ENCODE measurements at places on chromosomes 6 and 20.

- DNase-seq, result no peak
Observed at GRCh38 chr20:64247307-64247618, 8.3 kb upstream of the PCMTD2 start.

DNA sequence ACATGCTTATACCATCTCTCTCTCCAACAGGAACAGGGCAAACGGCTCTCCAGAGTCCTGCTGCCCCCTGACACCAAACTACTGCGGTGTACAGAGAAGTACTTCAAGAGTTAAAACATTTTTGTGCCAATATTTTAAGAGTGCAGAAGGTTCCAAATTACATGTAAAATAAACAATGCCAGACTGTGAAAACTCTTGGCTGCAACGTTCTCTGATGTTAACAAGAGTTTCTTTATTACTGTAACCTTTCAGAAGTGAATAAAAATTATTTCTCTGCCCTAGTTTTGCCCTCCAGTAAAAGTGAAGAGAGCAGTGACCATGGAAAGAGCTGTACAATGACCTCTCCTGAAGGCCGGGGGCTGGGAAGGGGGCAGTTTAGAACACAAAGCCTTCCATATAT is 41.4 kb upstream of the FAM83C start:
- DNase-seq, result no peak

- no peak for DNase-seq
Observed at GRCh38 chr6:69812746-69813427, 16.1 kb upstream of the LMBRD1 start.

DNA sequence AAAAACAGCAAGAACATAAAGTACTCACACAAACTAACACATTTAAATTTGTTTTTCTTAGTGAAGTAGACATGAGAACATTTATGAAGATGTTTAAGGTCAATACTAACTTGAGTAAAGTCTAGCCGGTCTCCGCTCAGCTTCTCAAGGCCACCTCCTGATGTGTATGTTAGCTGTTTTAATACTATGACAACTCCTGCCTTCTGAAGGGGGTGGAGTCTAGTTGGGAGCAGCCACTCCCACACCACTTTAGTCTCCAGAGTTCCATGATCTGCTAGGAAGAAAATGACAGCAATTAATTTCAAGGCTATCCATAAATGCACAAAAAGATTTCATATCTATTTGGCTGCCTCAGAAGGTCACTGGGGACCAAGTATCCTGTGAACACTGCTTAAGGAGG is at the start of gene GSTA3:
GSTA3 (minus strand) TSS at position 168 of the 400 bp plus-strand sequence. CDS start 3,864 bp downstream, outside the sequence.
- no peak for DNase-seq

DNA sequence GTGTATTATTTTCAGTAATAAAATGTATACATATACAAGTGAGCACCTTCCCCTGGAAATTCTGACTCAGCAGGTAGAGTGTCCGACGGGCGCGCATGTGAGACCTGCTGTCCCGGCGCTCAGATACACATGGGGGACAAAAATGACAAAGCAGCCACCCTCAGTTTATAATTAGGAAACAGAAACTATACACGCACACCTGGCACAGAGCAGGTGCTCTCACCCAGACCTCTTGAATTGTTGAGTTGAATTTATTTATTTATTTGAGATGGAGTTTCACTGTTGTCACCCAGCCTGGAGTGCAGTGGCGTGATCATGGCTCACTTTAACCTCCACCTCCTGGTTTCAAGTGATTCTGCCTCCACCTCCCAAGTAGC is 180.4 kb downstream of the ZDHHC14 start:
- DNase-seq, result no peak

DNA sequence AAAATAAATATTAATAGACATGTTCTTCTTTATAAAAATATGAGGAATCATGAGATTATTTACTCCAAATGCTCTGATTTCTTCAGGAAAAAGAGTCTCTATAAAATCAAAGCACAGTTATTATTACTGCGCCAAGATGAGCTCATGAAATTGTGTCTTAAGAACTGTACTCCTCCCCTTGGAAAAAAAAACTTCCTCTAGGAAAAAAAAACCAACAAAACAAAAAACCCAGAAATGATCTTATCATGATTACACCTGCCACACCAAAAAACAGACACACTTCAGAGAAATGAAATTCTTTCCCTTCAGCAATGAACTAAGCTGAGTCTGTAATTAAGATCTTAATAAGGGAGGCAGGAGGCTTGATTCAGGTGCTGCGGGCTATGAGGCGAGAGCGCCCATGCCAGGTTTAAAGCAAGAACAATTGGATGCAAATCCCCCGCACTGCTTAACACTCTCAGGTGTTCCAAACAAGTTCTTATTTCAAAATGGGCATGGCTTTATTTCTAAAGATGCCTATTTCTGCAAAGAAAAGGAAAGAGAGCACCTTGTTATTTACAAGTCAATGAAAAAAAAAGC is 9.1 kb downstream of the NEDD9 start:
- no peak for DNase-seq

DNA sequence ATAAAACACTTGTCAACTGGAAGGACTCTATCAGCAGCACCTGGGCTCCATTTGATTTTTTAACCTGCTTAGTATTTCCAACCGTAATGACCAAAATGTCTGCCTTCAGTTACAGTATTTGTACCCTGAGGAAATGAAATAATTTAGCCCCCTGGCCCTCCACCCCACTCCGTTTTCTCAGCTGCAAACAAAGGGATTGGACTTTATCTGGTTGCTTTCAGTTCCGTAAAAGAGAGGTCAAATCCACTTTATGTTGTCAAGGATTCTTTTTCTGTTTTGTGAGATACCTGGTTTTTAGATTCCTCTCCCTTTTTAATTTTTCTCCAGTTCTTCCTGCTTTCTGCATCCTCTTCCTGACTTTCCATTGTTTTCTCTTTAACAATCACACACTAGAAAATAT is 64.4 kb upstream of the BMP2 start:
- no peak for DNase-seq

DNA sequence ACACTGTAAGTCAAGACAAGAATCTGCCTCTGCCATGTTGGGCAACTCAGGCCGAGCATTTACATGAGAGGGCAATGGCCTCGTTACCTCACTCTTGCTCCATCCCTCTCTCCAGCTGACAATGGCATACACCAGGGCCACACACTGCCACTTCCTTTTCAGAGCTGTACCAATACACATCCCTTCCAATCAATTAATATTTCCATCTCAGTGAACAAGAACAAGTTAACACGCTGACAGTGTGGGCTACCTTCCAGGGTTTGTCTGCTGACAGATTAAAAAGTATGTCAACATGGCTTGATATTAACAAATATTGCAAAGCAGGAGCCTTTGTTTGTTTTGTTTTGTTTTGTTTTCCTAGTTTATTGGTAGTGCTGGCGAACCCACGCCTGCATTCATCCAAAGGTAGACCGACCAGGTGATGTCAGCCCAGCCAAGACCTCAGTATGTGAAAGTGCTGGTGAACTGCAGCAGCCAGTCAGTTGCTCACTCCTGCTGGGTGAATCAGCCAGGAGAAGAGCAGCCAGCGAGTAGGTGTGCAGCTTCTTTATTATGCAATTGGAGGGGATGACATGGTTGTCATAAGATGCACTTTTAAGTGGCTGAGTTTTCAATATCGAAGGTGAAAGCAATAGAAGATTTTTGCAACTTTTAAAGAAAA is 487.3 kb upstream of the JARID2 start:
- peak; percentile 90 for DNase-seq

- no peak for DNase-seq
Observed at GRCh38 chr6:149071997-149072396, 245.5 kb upstream of the TAB2 start.

DNA sequence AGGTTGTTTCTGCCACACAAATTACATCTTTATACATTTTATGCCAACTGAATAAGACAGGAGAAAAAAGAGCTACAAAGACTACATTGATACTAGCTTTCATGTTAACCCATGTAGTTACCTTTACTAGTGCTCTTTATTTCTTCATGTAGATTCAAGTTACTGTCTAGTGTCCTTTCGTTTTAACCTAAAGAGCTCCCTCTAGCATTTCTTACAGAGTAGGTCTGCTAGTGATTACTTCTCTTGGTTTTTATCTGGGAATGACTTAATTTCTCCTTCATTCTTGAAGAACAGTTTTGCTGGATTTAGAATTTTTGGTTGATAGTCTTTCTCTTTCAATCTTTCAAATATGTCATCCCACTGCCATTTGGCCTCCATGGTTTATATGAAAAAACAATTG is 21.2 kb upstream of the NOP56 start:
- no peak for DNase-seq

- DNase-seq, result no peak
Observed at GRCh38 chr20:2820896-2821869, 5.0 kb downstream of the TMEM239 start.

DNA sequence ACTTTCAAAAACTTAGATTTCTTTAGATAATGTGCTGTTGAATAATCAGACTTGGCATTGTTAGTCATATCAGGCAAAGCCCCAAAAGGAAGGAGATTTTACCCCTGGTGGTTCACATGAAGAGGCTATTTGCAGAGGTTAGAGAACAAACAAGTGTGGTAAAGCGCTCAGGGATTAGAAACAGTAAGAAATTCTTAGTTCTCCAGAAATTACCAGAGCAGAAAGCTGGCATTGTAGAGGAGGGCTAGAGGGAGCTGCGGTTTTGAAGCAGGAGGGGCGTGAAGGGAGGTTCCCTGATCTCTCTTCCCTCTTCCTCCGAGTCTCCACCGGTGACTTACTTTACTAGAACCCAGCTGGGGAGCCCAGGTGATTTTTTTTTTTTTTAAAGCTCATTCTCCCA is 10.2 kb downstream of the MYO6 start:
- DNase-seq, result no peak

- DNase-seq, result no peak
Observed at GRCh38 chr6:32111424-32112066, 2.4 kb upstream of the TNXB start.

GRCh38 chr20:32007787-32008616 is 2.2 kb upstream of the CCM2L start:
- no peak for DNase-seq

DNA sequence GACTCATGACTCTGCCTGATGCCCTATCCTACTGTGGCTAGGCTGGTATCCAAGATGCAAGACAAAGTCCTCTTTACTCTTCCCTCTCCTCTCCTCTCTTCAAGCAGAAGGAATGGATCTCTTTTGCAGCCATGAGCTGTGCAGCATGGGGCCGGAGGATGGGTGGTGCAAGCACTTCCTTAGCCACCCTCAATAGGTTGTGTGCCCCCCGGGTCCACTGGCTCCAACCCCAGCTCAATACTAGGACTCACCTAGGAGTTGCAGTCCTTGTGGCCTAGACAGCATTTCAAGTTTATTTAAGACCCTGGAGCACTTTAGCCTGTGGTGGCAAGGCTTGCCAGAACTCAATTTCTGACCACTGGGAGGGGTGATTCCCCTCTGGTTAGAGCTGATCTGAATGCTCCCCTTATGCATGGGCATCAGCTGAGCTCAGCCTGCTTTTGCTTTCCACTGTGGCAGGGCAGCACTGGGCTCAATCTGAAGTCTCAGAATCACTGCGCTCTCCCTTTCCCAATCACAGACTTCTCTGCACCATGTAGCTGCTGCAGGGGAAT is 29.0 kb upstream of the GRM4 start:
- no peak for DNase-seq

GRCh38 chr20:63782521-63782971 is 43.0 kb downstream of the SLC2A4RG start:
- DNase-seq, result no peak

GRCh38 chr6:119647309-119647708 is 297.7 kb upstream of the MAN1A1 start:
- no peak for DNase-seq

DNA sequence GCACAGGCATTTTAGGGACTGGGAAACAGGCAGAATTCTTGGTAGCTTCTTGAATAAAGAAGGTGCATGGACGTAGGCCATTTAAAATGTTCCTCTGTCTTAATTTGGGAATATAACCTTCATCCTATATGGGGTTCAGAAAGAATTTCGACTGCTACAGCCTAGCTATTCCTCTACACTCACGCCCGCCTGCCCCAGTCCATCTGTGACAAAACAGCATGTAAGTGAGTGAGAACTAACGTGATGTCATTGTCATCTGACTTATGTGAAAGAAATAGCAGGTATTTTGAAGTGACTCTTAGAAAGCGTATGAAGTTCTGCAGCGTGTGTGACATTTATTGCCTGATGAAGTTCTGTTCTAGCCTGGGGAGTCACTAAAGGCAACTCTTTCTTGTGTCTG is 52.2 kb upstream of the SLC22A1 start:
- DNase-seq, result no peak

GRCh38 chr6:158357570-158358216 is 45.4 kb downstream of the TULP4 start:
- DNase-seq, result no peak

DNA sequence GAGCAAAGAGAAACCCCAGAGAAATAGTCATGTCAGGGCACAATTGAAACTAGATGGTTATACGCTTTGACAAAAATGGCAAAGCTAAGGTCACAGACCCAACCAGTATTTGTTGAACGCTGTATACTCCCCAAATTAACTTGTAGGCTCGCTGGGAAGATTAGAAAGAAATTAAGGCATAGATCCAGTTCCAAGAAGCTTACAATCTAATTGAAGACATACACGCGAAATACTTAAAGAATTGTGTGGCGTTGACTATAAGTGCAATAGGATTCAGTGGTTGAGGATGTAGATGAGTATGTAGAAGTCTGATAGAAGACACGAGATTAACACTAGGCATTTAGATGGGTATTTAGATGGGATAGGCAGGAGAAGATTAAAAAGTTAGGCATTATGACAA is 525 bp downstream of the FAM229B start:
- no peak for DNase-seq

DNA sequence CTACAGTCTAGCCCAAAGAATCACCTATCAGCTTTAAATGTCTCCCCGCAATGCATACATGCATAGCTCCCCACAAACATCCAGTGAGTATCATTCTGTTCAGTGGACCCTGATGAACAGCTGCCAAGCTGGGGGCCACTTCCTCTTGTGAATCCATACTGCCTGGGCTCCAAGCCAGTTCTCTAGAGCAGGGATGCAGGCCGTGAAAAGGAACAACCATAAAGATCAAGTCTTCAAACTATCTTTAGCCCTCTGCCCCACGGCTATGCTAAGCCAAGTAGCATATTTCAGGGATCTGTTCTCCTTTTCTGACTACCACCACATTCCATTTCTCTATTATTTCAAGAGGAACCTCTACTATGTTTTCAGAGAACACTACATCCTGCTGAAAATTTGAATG is 191.7 kb upstream of the BTBD3 start:
- DNase-seq, result no peak

DNA sequence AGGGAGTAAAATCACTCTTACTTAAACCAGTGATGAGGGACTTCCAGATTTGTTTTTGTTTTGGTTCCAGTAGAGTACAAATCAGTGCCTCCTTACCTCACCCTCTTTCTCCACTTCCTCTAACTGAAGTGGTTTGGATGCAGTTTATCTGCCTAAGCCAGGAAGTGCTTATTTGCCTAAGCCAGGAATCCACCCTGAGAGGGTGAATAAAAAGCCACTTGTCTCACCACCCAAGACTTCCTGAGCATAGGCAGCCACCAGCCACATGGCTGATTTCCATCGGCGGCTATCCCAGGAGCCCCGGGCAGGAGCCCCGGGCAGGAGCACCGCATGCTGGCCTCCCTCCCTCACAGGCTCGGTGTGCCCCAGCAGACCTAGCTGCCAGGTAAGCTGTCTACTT is 12.0 kb downstream of the LRP11 start:
- DNase-seq, result peak; percentile 57

- DNase-seq, result no peak
Observed at GRCh38 chr20:10853176-10853575, 179.4 kb upstream of the JAG1 start.

Measured in inflammatory macrophage (primary cell).